Foreskin keratinocyte (primary cell): ENCODE measurements at places on chromosomes 1 and 21.

- no peak for DNase-seq
Observed at GRCh38 chr1:34828611-34829010, 30.9 kb downstream of the SMIM12 start.

DNA sequence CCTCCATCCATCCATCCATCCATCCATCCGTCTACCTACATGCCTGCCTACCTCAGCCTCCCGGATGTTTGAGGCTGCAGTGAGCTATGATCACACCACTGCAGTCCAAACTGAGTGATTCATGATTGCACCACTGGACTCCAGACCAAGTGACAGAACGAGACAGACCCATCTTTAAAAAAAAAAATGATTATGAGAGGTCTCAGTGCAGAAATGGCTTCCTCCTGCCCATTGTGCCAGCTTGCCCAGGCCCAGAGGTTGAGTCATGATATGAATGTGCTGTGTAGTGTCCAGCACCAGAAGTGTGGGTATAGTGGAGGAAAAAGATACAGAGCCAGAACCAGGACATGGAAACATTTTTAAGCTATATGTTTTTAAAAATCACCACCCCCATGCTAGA, 149.9 kb downstream of the KIF26B start:
- DNase-seq = peak; percentile 17

DNA sequence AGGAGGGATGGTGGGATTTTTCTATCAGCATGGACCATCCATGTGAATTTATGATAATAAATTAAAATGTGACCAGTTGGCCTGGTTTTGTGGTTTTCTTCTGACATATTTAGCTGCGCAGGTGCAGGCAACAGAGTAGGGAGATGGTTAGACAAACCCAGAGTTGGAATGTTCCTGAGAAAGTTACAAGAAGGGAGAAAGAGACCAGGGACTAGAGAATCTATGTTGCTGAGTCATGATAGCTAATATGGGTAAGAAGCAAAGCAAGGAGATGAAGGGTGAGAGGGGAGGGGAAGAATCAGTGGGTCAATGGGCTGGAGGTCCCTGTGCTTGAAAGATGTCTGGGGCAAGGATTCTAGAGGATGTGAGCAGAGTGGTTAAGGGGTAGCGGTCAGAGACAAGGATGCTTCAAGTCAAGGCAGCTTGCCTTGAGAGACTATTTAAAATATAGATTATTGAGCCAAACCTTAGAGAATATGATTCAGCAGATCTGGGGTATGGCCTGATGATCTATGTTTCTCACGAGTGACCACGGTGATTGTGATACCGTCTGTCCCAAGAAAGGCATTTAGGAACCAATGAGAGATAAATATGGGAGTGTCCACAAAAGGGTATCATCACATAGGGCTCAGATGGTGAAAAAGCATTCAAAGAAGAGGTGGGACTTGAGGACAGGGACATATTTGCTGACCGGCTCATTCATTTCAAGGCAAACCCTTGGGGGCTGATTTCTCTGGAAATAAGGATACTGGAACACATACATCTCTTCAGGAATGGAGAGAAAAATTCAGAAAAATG, 219.7 kb upstream of the PLD5 start:
- DNase-seq = no peak

DNA sequence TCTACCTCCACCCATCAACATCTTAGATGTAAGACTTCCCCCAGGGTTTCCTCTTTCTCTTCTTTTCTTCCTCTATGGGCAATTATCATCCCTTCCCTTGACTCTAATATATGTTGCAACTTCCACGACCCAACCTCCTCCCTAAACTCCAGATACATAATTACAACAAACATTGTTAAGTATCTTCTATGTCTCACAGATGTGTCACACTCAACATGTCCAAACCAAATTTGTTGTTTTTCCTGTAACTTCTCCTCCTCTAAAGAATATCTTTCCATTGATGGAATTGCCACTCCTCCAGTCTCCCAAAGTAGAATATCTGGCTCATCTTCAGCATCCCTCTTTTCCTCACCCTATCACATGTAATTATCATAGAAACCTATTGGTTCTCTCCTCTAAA, 314.2 kb downstream of the RWDD3 start:
- DNase-seq = peak; percentile 37

- DNase-seq = no peak
Observed at GRCh38 chr21:44708866-44709425, 2.4 kb downstream of the TSPEAR start.

DNA sequence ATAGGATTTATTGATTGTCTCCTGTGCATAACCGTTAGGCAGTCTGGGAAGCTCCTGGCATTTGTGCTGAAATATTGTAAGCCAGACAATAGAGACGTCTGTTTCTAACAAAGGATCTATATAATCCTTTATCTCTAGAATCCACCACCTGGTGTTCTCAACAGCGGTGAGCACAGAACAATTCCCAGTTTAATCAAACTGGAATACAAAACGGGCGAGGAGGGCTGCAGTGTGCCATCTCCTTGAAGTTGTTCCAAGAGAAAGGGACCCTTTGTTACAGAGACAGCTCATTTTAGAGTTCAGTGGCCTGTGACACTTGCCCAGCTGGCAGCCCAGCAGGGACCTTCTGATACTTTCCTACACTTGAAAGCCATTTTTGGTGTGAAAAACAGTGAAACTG, 162.8 kb upstream of the IVNS1ABP start:
- no peak for DNase-seq
